G401 (cell line): ENCODE measurements at places on chromosomes 4 and X.

- DNase-seq, result no peak
Measured at GRCh38 chr4:105112274-105112673, 34.4 kb upstream of the TET2 start.

DNA sequence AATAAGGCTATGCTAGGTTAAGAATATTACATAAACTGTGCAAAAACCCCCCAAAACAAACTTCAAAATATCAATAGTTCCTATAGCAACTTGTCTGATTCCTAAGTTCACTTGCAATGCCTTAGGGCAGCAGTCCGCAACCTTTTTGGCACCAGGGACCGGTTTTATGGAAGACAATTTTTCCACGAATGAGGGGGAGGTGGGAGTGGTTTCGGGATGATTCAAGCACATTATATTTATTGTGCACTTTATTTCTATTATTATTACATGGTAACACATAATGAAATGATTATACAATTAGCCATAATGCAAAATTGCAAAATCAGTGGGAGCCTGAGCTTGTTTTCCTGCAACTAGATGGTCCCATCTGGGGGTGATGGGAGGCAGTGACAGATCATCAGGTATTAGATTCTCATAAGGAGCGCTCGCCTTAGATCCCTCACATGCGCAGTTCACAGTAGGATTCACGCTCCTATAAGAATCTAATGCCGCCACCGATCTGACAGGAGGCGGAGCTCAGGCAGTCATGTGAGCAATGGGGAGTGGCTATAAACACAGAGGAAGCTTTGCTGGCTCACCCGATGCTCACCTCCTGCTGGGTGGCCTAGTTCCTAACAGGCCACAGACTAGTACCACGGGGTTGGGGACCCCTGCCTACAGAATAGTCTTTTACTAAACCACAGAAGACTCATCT, 39.7 kb downstream of the ACOX3 start:
- no peak for DNase-seq

DNA sequence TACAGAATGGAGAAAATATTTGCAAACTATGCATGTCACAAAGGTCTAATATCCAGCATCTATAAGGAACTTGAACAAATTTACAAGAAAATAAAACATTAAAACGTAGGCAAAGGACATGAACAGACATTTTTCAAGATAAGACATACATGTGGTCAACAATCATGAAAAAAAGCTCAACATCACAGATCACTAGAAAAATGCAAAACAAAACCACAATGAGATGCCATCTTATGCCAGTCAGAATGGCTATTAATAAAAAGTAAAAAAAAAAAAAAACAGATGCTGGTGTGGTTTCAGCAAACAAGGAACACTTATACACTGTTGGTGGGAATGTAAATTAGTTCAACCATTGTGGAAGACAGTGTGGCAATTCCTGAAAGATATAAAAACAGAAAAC, 75.8 kb upstream of the IL13RA2 start:
- DNase-seq, result no peak

GRCh38 chr4:86250619-86251018, 109.2 kb downstream of the MAPK10 start:
- DNase-seq, result no peak

- DNase-seq, result no peak
Measured at GRCh38 chr4:152807294-152807829, 27.6 kb downstream of the ARFIP1 start.

DNA sequence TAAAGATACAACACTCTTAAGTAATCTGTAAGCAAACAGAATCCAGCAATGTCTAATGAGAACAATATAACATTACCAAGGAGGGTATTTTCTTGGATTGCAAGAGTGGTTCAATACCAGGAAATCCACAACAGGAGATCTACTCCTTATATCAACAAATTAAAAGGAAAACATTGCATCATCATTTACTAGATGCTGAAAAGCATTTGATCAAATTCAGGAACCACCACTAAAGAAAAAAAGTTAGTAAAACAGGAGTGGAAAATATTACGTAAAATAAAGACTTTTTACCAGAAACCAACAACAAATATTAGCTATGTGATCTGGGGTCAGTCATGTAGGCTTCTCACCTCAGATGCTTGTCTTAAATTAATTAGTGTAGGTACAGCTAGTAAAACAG, 66.8 kb upstream of the MAB21L2 start:
- no peak for DNase-seq

- DNase-seq, result no peak
Measured at GRCh38 chr4:112514647-112515197, 1.3 kb downstream of the NEUROG2 start.

DNA sequence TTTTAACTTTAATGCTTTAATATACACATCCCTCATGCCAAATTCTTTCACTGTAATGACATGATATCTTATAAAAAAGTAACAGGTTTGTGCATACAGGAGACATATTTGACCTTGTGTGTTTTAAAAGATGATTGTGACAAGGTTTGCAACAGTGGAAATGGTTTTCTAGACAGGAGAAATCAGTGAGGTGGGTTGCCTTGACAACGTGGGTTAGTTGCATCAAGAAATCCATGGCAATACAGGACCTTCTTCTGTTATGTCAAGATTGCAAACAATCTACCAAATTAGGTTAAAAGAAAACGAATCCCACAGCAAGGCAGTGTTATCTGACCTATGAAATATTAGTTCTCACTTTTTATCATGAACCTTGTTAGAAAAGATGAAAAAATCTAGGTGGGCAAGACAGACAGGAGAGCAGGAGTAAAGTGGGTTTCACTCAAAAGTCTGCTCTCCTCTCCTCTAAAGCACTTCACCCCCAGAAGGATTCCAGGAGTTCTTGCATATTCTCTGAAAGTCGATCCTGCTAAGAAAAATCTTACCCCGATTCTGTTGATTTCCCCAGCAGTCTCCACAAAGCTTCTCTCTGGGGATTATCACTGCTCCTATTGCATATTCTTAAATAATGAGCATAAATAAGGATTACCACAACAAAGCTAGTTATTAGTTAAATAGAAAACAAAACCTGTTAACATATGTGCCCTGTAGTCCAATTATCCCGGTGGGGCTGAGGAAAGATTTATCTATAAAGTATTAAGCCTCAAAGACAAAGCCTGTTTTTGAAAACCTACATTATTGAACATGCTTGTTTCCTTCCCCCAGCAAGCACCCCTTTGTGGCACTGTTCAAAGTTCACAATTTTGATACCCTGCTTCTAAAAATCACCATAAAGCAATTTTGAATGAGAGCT, 71.0 kb downstream of the TMA16 start:
- no peak for DNase-seq

GRCh38 chrX:40253771-40254170, 156.0 kb upstream of the BCOR start:
- DNase-seq, result no peak

DNA sequence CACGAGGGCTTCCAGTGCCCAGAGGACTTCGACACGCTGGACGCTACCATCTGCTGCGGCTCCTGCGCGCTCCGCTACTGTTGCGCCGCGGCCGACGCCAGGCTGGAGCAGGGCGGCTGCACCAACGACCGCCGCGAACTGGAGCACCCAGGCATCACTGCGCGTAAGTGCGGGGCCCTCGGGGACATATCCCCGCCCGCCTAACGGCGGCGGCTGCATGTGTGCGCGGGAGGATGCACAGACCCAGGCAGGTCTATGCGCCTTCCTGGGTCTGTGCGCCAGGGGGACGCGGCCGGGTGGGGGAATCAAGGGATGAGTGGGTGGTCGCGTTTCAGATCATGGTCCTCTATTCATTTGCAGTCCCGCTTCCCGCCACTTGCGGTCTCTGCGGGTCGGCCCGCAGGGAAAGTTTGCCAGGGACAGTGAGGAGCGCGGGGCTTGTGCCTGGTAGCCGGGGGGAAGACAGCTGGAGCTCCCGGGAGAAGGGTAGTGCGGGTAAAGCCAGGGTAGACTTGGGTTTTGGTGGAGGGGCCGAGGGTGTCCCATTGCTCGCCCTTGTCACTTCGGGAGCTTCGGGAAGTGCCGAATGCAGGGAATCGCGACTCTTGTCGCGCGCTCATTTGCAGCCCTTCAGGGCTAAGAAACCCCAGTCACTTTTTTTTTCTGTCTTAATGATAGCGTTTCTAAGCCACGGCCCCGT, 1.0 kb downstream of the SHISA3 start:
- DNase-seq, result no peak

DNA sequence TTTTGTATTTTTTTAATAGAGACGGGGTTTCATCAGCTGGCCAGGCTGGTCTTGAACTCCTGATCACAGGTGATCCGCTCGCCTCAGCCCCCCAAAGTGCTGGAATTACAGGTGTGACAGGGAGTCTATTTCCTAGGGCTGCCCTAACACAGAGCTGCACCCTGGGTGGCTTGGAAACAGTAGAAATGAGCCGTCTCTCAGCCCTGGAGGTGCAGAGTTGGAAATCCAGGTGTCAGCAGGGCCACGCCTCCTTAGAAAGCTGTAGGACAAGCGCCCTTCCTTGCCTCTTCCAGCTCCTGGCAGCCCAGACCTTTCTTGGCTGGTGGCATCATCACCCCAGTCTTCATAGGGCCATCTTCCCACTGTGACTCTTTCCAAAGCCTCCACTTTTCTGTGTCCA, 71.6 kb downstream of the DCTD start:
- no peak for DNase-seq

DNA sequence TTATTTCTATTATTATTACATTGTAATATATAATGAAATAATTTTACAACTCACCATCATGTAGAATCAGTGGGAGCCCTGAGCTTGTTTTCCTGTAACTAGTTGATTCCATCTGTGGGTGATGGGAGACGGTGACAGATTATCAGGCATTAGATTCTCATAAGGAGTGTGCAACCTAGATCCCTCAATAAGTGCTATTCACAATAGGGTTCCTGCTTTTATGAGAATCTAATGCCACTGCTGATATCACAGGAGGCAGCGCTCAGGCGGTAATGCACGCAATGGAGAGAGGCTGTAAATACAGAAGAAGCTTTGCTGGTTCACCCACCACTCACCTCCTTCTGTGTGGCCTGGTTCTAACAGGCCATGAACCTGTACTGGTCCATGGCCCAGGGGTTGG, 178.6 kb downstream of the ACTRT1 start:
- DNase-seq, result no peak

- DNase-seq, result no peak
Measured at GRCh38 chrX:77009691-77010090, 437.5 kb upstream of the FGF16 start.

DNA sequence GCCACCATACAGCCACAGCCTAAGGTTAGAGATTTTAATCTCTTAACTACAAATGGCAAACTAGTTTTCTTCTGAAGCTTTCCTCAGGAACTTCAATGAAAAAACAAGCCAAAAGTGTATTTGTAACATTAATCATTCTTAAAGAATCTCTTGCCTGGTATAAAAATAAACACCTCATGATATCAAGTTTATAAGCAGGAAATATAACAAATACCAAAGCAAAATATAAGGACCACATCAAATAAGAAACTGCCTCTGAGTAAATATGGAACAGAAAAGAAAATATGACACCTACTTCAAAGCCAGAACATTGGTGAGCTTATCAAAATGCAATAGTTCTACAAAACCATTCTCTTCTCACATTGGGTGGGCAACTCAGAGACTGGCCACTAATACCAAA, 89.9 kb downstream of the GPC4 start:
- DNase-seq, result no peak

DNA sequence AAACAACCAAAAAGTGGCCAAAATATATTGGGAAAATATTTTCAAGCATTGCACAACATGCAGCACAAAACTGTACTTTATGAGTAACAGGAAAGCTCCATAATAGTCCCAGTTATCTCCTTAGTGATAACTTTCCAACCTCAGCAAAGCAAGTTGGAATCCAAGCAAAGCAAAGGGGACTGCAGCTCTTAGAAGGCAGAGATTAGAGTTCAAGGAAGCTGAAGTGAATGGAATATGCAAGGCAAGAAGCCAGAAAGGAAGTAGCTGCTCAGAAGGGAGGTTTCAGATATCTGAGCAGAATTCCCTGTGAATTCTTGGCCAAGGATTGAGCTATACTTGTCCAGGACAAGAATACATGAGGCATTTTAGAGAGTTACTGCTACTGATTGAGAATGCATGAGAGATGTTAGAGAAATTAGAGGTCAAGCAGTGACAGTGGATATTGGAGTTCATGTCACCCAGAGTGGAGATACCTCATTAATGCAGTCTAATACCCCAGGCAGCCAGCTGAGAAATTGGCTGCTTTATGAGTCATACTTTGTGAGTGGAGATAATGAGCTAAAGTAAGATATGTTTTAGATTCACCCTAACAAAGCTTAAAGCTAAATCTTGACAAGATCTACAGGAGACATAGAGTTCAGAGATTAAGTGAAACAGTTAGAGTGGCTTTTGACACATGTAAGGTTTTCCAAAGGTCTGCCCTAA, 102.8 kb downstream of the INPP4B start:
- DNase-seq, result no peak

GRCh38 chr4:92101737-92102172, 202.0 kb upstream of the GRID2 start:
- no peak for DNase-seq

GRCh38 chrX:13377550-13377934, 57.7 kb upstream of the ATXN3L start:
- DNase-seq, result peak; percentile 89

DNA sequence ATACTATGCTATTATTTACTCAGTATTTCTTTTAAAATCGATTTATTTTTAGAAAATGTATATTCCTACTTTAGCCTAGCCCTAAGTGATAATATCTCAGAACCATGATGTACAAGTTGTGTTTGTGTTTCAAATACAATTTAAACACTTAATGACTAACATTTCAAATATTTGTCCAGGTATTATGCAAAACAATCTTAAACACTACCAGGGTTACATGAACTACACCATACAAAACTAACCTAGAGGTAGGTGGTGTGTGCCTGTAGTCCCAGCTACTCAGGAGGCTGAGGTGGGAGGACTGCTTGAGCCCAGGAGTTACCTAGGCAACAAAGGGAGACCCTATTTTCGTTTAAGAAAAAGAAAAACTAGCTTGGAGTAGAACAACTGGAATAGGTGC, 83.0 kb upstream of the TMEM33 start:
- no peak for DNase-seq

DNA sequence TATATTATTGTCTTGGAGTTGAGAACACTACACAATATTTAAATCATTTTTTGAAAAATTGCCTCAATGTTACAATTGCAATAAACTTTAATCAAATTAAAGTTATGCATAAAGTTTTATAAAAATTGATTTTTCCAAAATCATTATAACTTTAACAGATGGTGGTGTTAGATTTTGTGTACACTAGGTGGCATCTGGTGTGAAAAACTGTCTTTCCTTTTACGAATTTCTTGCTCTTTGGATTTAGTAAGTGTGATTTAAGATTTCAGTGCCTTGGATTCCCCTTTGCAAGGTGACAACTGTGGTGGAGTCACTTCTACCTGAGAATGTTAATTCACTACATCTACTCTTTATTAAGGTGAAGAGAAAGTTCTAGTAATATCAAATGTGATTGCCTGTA, 91.6 kb downstream of the AREG start:
- DNase-seq, result no peak
